ENCODE measurements at places on chromosomes 11 and 22. TPM values are rescaled to one million over a fixed set of nuclear protein-coding genes. Genes with fewer than 3 reads are reported as not detected.
A peak's percentile ranks its signal among the peaks of the same experiment; 100 is the strongest.

DNA sequence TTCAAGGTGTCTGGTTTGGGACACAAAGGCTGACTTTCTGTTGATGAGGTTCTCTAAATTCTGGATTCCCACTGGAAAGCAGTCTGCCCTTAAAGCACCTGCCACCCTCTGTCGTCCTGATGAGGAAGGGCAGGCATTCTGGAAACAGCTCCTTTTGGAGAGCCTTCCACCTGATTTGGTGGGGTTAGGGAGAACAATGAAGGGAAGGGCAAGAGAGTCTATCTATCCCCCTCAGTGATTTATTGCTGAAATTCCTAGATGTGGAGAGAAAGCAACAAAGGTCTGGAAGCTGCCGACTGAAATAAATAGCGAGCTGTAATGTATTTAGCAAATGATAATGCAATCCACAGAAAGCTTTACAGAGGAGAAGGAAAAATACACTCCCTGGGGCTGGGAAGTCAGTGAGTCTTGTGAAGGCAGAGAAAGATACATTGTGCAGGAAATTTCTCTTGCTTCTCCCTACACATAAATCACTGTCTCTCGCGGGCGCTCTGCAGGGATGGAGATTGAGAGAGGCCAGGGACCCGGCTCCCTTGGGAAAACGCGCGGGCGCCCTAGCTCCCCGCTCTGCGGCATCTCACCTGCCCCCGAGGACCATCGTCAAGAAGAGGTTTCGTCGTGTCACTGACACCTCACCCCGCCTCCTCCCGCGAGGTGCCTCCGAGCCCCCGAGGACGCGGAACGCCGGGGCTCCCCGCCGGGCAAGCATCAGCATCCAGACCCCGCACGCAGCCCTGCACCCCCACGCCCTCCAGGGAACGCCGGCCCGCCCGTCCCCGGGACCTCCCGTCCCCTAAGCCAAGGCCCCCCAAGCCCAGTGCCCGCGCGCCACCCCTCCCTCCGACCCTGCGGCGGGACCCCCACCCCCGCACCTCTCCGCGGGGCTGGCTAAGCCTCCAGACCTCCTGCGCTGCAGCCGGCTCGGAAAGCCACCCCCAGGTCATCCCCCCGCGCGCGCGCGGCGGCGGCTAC lies 673 bp downstream of the CDON start:
- peak; percentile 58 for DNase-seq

GRCh38 chr11:94767291-94767690 lies 865 bp upstream of the AMOTL1 start:
- DNase-seq, result no peak

GRCh38 chr11:70584498-70585235 lies 186.3 kb downstream of the CTTN start:
- DNase-seq, result no peak

DNA sequence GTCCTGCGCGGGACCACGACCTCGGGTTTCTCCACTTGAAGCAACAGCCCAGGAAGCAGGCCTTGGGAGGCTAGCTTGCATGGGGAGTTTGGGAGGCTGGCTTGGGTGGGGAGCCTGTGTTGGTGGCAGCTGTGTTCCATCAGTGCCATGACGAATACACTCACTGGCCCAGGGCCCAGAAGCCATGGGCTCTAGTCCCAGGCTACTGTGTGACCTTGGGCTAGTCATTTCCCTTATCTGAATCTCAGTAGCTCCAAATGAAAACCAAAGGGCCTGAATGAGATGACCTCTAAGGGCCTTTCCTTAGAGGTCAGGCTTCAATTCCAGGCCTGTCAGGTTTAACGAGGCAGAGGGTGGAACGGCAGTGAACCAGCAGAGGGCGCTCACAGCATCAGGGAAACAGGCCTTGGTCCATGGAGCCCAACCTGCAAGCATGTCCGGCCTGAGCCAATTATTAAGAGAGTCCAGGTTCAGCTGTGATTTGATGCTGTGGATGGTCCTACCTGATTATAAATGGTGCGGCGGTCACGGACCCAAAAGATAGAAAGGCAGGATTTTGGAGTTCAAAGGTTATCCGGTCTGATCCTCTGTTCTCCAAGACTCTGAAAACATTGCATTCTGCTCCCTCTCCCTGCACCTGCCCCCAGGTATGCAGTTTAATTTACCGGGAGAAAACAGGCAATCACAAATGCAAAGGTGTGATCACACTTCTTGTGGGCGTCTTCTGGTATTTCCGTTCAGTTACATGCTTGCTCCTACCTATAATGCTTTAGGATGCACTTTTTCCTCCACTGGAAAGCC lies 15.9 kb downstream of the PTPN5 start:
- peak; percentile 57 for DNase-seq

DNA sequence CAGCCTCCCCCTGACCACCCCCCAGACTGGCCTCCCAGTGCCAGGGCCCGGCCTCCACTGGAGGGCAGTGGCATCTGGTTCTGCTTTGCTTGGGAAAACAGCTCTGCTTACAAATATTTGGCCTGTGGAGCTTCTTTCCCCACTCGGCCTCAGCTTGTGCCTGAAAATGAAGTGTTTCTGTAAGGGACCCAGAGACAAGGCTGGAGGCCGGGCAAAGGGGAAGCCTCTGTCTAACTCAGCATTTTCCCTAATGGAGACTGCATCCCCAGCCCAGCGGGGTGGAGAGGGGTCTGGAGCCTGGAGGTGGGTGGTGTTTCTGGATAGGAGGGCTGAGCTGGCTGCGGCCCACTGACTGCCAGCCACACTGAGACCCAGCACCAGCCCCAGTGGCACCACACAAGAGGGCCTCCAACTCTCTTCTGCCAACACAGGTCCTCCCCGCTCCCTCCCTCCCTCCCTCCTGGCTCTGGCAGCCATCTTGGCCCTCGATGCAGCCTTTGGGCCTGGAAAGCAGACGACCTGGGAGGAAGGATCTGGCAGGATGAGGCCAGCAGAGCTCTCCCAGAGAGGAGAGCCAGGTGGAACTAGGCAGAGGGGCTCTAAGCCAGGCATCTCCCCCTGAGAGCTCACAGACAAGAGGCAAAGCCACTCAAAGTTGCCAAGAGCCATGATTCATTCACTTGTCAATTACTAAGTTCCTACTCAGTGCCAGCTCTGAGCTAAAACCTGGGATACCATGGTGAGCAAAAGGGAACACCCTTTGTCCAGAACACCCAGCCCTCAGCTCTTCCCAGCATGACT lies 77.1 kb upstream of the CD82 start:
- DNase-seq, result no peak

- DNase-seq, result no peak
Observed at GRCh38 chr11:108239076-108239475, 16.2 kb downstream of the ATM start.

DNA sequence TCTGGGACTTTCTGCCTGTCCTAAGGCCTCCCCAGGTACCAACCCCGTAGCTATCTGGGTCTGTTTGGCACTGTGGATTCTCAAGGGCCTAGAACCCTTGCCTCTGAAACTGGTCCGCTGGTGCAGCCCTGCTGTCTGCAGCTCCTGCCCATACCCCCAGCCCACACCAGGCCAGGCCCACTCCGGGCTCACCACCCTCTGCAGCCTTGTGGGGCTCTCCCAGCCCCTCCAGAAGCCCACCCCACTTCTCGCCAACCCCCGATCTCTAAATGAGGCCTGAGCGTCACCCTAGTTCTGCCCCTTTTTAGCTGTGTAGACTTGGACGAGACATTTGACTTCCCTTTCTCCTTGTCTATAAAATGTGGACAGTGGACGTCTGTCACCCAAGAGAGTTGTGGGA lies 4.7 kb downstream of the KLHDC7B start:
- DNase-seq, result no peak

GRCh38 chr11:1820463-1821325 lies 14.1 kb upstream of the SYT8 start:
- DNase-seq, result no peak

The OR4A16 gene
- not detected for total RNA-seq

The RIMBP3C gene
- total RNA-seq, result 0.05 TPM

The MPEG1 gene
- 5.7 TPM for total RNA-seq

DNA sequence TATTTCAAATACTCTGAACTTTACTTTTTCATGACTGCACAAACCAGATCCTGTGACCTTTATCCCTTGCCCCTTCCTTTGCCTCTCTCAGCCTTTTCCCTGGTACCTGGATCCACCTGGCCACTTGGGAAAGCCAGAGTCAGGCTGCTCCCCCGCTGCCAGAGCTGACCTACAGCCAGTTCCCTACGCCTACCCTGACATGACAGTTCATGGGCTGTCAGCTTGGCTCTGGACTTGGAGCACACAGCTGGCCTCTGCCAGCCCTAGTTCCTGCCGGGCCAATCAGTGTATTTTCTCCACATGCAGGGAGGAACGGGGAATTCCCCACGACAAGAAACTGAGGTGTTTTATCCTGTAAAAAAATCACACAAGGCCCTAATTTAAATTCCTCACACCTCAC lies 382.6 kb downstream of the INSC start:
- DNase-seq, result peak; percentile 91

- DNase-seq, result no peak
Observed at GRCh38 chr11:37718431-37718999, 1120.5 kb upstream of the RAG2 start.

DNA sequence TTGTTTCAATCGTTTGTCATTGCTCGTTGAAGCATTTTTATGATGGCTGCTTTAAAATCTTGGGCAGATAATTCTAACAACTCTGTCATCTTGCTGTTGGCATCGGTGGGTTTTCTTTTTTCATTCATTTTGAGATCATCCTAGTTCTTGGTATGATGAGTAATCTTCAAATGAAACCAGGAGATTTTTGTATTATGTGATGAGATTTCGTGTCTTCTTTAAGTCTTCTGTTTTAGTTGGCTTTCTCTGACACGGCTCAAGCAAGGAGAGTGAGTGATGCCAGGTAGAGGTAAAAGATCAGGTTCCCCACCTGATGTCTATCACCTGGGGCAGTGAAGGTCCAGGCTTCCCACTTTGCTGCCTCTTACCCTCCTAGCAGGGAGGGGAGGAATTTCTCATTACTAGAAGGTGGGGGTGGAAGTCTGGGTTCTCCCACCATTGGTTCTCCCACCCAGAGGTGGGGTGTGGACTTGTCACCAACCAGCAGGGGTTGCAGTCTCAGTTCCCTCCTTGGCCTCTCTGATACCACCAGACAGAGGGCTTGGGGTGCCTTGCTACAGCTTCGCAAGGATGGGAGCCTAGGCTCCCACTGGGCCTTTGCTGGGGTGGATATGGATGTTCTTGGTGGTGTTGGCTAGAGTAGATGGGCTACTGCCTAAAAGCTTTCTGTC lies 12.9 kb downstream of the CDC45 start:
- DNase-seq, result no peak

- DNase-seq, result no peak
Observed at GRCh38 chr11:114155116-114155515, 95.6 kb downstream of the ZBTB16 start.

DNA sequence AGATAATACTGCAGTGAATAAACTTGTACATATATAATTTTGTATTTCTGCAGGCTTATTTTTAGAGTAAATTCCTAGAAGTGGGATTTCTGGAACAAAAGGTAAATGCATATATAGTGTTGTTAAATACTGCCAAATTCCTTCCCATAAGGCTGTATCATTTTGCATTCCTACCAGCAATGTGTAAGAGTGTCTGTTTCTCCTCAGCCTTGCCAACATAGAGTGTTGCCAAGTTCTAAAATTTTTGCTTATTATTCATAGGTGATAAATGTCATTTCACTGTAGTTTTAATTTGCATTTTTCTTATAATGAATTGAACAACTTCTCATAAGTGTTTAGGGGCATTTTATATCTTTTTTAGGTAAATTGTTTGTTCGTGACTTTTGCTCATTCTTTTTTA lies 174.2 kb upstream of the ZBED5 start:
- DNase-seq, result no peak

DNA sequence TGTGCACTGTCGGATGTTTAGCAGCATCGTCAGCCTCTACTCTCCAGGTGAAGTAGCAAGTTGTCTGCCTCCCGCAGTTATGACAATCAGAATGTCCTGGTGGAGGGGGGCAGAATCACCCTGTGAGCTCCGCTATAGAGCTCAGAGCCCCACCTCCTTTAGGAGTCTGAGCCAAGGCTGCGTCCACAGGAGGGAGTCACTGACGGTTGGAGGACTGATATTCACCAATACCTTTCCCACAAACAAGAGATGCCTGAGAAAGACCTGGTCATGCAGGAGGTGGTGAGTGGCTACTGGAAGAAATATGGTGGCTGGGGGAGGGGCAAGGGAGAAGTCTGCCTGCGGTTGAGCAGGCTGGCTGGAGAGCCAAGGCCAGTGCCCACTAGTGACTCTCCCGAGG lies 41.7 kb upstream of the ADA2 start:
- no peak for DNase-seq

- no peak for DNase-seq
Observed at GRCh38 chr11:111001986-111002611, 243.4 kb upstream of the POU2AF2 start.

The CCDC15 gene
- 0.48 TPM for total RNA-seq

- no peak for DNase-seq
Observed at GRCh38 chr11:108726077-108726800, 61.4 kb downstream of the DDX10 start.

GRCh38 chr22:44107340-44107739 lies 73.4 kb upstream of the PARVG start:
- DNase-seq, result no peak

GRCh38 chr11:35426351-35426750 lies 7.0 kb upstream of the SLC1A2 start:
- DNase-seq, result no peak

DNA sequence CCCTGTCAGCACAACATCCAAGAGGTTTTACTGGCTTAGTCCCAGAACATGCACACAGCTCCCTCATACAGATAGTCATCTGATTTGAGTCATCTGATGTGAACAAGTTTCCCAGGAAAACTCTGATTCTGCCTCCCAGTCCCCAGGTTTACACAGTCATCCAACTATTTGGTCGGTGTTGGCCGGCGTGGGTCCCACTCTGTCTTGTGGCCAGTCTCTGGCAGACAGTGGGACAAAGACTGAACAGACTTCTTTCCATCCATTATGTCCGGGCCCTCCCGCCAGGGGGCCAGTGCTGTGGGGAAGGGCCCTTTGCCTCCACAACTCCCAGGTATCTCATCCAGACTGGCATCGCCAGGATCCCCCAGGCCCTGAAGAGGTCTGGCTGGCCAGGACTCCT lies 60.0 kb downstream of the BTG4 start:
- DNase-seq, result no peak

GRCh38 chr11:33692013-33692504 lies 8.6 kb downstream of the C11orf91 start:
- DNase-seq, result no peak

DNA sequence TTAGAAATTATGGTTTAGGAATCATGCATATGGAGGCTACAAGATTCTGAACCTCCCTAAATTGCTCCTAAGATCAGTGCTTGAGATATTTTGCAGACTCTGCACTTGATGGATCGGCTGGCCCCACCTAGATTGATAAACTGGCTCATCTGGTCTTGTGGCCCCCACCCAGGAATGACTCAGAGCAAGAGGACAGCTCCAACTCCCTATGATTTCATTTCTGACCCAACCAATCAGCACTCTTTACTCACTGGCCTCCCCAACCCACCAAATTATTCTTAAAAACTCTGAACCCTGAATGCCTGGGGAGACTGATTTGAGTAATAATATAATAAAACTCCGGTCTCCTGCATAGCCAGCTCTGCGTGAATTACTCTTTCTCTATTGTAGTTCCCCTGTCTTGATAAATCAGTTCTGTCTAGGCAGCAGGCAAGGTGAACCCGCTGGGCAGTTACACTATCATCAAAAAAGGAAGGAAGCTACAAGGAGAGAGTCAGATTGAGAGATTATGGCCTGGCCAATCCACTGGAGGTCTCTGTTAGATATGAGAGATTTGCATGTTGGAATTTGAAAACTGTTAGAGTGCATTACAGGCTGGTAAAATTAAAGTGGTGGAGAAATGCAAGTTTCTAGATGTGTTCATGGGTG lies 245.8 kb downstream of the CSNK2A3 start:
- no peak for DNase-seq

- DNase-seq, result no peak
Observed at GRCh38 chr11:59225017-59225416, 12.3 kb upstream of the MPEG1 start.

- DNase-seq, result no peak
Observed at GRCh38 chr22:33823552-33823951, 96.7 kb downstream of the LARGE1 start.

Measured in left lobe of liver (tissue), 2 donors.